ENCODE measurements at places on chromosomes 16 and 17.

DNA sequence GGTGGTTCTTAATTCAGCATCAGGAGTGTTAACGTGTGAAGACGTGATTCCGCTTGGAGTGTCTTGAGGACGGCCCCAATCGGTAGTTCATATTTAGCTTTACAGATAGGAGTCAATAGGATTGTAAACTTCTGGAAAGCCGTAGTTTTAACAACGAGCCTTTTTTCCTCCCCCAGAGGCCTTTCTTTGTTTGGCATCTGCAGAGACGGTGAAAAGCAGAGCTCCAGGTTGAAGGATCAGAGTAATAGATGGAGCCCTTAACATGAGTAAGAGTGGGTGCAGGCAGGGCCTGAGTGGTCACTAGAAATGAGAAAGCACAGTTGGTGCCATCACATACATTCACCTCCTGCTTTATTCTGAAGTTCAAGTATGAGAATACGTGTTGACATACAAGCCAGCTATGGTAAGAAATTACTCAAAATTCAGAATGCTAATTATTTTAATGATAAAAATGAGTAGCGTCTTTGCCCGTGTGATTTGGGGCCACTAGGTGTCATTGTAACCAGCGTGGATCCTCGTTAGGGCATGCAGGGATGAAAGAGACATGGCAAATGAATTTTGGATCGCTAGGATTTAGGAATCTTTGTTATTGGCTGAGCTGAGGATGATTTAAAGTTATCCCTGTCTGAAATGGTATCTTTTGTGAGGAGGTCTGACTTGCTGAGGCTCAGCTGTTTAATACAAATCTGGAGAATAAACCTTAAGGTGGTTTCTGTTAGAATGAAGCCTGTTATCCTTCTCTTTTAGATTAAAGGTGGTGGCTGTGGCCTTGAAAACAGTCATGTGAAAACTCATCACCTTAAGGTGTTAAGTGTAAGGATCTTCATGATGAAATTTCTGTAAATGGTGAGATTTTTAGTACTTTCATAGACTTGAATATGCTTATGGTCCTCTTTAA is 18.6 kb downstream of the PRCD start:
- DNase-seq: no peak

DNA sequence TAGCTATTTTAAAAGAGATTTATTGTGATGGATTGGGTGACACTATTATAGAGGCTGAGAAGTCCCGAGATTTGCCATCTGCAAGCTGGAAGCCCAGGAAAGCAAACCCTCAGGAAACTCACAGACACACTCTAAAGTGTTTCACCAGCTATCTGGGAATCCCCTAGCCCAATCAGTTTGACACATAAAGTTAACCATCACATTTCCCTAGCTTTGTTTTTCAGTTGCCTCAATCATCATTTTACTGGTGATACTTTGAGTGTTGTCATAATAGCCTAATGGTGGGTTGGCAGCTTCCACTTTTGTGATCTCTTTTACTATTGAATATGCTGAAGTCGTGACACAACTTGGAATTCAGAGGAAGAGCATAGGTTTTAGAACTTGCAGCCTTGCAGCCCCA is 1.8 kb downstream of the SGF29 start:
- no peak for DNase-seq

DNA sequence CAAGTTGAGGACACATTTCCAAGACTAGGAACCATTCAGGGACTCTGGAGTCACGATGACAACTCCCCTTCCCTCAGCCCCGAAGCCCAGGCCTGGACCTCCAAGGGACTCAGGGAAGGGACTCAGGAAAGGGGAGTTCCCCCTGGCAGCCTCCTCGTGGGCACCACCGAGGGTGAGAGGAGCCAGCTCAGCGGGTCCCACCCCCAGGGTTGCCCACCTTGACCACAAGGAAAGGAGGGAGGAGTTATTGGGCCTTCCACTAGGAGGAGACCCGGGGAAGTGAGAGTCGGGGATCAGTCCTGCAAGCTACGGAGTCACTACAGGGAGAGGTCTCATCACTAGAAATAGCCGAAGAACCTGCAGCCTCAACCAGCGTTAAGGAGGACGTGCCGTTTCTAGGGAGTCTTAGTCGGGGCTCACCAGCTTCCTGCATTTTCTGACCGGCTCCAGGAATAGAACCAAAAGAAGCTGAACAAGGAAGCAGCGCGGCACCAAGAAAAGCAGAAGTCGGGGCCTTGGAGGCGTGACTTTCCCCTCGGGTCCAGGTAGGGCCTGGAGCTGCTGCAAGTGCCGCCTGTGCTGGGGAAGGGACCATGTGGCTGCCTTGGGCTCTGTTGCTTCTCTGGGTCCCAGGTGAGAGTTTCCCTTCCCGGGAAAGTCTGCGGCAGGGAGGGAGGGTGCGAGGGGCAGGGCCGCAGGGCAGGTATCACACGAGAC is at the start of gene CD300A:
TSS of gene CD300A (plus strand) at position 524 of the 717 bp plus-strand sequence. CDS start at position 594, 70 bp downstream.
- DNase-seq: peak; percentile 63

DNA sequence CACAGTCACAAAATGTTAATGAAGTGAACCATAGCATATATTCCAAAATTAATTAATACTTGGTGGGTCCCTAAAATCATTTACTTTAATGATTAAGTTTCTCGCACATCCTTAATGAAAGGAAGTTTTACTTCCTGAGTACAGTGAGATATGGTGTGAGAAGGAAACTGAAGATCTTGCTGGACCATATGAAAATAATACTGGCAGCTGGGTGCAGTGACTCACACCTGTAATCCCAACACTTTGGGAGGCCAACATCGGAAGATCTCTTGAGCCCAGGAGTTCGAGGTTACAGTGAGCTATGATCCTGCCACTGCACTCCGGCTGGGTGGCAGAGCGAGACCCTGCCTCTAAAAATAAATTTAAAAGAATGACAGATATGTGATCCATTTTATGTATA is 62.5 kb downstream of the ABCA8 start:
- DNase-seq: no peak

- DNase-seq: no peak
Measured at GRCh38 chr17:57918017-57918895, 37.0 kb downstream of the CUEDC1 start.

GRCh38 chr16:62105244-62105643 is 69.0 kb upstream of the CDH8 start:
- DNase-seq: no peak

DNA sequence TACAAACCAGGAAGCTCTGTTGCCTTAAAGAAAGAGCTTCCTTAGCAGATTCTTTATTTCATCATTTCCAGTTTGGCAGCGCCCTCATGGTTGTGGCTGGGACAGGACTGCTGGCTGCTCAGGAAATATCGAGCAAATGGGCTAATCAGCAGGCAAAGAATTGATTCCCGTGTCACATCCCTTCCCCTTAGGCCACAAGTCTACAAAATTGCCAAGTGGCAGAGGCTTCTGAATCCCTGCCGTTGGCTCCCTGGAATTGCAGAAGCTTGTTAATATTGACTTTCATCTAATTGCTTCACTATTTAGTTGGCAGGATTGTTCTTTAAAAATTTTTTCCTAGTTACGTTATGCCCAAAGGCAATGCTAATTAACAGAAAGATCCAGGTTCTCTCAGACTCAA is 456.3 kb upstream of the ERCC4 start:
- no peak for DNase-seq

All from activated CD8-positive, alpha-beta memory T cell treated with anti-CD3 and anti-CD28 coated beads, Interleukin-2, amount 50 U/mL, for 48 hours (primary cell).